Central memory CD4-positive, alpha-beta T cell (primary cell): ENCODE measurements at places on chromosomes 12 and 14.

DNA sequence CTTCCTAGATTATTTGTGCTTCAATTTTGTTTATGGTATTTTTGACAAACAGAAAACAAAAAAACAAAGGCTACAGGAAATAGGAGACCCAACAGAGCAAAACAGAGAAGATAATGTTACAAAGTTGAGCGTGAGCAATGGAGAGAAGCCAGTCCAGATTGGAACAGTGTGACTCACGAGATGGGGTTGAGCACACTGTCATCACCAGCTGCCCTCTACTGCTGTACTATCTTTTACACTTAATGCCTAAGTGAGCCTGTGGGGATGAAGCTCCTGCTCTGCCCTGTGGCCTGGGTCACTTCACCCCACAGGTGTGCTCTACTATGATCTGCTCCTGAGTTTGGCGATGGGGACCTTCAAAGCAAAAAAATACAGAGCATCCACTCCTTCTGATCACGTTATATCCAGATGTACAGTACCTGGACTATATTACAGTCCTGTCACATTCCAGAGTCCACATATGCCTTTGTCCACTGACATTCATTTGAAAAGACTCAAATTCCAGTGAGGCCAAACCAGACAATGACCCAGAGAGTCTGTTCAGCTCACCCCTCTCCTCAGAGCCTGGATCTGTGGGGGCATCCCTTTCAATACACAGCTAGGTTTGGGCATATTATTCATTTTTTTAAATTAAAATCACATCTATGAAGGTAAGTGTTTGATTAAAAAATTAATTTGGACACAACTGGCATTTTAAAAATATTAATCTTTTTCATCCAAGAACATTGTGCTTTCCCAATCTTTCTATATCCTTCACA, 4.4 kb downstream of the IPO8 start:
- no peak for DNase-seq

DNA sequence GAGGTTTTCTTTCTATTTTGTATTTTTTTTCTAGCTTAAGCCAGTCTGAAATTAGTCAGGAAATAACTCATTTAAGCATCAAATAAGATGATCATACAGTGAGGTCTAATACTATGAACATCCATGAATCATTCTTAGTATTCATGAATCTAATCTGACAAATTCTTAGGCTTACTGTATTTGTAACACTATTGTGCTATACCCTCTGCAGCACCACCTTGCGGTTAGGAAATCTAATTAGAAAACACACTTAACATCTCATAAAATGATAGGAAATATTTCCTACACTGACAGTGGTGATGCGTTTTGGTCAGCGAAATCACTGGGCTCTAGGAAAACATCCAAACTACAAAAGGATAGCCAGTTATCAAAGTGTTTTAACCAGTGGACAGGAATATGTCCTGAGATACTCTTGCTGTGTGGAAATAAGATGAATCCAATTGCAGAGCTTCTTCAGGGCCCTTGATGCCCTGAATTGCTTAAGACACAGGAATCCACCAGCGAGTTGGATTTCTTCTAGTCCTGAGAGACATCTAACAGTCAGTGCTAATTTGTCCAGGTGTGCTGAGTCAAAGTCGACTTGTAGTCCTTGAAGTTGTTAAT, 109.3 kb upstream of the MYF6 start:
- no peak for DNase-seq

DNA sequence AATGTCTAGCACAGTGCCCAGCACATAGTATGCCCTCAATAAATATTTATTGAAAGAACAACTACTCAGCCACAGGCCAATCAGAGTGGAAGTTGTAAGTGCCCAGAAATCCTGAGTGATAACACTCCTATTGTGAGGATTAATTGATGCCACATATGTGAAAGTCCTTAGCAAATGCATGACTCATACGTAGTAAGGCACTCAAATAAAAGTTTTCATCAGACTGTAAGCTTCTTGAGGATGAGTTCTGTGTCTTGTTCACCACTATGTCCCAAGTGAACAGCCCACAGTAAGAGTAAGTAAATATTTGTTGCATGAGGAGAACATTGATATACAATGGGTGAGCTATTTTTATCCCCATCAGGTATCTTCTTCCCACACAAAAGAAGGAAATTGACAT, 24.7 kb upstream of the ANO6 start:
- DNase-seq, result no peak

- peak; percentile 21 for DNase-seq
Observed at GRCh38 chr12:724194-724855, 28.1 kb upstream of the WNK1 start.

DNA sequence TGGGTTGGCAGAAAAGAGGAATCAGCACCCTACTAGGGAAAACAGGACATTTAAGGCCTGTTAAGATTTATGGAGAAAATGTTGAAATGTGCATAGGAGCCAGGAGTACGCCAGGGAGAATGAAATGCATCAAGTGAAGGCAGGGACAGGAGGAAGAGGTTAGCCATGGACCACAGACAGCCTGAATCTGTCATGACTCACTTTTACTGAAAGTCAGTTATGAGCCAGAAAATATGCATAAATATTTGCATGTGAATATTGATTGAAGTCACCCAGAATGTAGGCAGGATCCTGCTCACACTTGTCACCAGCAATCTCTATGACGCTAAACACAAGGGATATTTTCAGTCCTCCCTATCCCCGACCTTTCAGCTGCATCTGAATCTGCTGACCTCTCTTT, 25.1 kb upstream of the CDK17 start:
- DNase-seq, result no peak

- DNase-seq, result no peak
Observed at GRCh38 chr14:31408421-31408820, 11.9 kb downstream of the HEATR5A start.

DNA sequence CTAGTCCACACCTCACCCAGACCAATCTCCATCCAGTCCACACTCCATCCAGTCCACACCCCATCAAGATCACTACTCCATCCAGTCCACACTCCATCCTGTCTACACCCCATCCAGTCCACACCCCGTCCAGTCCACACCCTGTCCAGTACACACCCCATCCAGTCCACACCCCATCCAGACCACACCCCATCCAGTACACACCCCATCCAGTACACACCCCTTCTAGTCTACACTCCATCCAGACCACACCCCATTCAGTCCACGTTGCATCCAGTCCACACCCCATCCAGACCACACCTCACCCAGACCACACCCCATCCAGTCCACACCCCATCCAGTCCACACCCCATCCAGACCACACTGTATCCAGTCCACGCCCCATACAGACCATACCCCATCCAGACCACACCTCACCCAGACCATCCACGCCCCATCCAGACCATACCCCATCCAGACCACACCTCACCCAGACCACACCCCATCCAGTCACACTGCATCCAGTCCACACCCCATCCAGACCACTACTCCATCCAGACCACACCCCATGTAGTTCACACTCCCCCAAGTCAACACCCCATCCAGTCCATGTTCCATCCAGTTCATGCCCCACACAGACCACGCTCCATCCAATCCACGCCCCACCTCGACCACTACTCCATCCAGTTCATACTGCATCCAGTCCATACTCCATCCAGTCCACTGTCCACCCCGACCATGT, 116.6 kb upstream of the RTL1 start:
- DNase-seq, result no peak

DNA sequence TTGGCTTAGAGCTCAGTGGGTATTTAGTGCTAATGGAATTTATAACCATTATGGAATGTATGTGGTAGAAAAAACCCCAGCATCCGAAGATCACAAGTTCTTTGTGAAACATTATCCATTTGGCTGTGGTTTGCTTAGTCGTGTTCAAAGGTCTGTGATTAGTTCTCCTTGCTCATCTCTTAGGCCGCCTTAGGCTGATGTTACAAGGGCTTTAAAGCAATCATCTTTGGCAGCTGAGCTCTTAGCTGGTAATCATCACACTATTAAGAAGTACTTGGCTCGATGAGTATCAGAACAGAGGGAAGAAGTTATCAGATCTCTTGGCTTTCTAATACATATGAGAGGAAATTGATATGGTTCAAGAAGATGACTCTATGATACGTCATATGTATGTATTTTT, 124.1 kb upstream of the E2F7 start:
- DNase-seq, result no peak

DNA sequence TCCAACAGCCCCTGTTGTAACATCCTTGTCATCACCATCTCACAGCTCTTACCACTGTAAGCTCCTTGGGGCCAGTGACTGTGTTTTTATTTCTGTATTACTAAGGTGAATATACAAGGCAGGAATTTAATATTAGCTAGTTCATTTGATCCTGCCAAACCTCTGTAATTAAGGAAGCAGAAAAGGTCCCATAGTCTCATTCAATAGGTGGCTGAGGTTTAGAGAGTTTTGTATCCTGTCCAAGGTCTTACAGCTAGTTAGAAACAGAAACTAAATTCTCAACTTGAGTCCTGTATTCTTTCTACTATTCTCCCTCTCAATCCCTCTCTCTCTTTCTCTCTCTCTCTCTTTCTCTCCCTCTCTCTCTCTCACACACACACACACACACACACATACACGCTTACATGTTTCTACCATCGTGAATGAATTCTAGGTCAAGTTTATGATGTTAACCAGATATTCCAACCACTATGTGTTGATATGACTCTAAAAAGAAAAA, 543 bp upstream of the GLIPR1 start:
- peak; percentile 57 for DNase-seq

GRCh38 chr12:27142101-27142721, 59.8 kb upstream of the C12orf71 start:
- DNase-seq, result peak; percentile 12

DNA sequence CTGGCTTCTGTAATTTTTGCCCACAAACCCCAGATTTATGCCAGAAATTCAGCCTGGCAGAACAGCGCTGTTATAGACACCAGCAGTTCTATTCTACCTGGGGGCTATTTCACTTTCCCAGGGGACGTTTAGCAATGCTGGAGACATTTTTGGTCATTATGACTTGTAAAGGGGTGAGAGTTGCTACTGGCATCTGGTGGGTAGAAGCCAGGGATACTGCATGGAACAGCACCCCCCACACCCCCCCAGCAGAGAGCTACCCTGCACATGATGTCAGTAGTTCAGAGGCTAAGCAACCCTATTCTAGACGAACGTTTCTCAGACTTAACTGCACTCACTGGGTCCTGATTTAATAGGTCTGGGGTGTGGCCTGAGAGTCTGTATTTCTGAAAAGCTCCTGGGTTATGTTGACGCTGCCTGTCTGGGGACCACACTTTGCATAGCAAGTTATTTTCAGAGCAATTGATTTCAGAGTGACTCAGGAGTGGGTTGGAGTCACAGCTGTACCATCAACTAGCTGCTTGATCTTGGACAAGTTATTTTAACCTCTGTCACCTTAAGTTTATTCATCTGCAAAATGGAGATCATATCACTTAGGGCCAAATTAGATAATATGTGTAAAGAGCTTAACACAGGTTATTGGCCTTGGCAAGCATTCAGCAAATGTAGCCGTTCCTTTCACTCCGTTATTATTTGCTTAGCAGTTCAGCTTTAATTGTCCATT, 48.5 kb downstream of the CHST11 start:
- DNase-seq, result no peak

DNA sequence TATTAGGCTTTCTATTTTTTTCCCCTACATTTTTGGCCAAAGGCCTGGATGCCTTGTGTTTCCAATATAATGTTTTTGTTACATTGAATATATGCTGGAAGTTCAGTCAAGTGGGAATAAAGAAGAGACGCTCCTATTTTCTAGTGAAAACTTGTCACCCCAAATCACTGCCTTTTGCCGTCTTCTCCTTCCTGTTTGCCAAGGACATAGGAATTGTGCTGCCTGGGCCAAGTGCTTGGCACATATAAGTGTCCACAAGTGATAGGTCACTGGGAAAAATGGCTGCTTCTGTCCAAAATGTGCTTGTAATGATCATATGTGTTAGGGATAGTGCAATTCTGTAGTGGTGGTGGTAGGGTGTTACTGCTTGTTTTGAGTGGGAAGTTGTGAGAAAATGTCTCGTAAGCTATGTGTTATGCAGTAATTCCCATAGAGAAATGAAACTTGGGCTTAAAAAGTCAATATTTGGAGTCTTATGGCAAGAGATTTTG, 11.6 kb upstream of the KCNJ8 start:
- DNase-seq, result no peak

DNA sequence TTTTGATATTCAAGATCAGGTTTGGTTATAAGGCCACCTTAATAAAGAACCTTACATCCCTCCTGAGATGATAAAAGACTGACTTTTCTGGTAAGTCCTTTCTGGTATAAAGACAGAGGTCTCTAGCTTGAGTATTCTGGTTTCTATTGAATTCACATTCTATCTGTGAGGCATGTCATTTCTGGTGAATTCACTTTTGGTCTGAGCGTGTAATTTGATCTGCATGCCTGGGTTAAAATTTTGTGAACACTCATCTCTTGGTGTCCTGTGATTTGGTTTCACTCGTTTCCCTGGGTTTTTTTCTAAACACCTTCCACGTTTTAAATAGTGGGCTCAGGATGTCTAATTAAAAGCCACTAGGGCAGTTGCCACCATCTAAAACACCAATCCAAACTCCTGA, 12.2 kb downstream of the EIF5 start:
- no peak for DNase-seq
